Metanephros (tissue), 2 donors: ENCODE measurements at places on chromosomes 7 and 10. TPM values are rescaled to one million over a fixed set of nuclear protein-coding genes. Genes with fewer than 3 reads are reported as not detected.

CCM2 gene
- total RNA-seq: 29.3 TPM

SEMA3D gene
- 26.0 TPM for total RNA-seq

ANKRD61 gene
- total RNA-seq: not detected

EBF3 gene
- total RNA-seq: 12.2 TPM

SLC16A9 gene
- 15.4 TPM for total RNA-seq

AIFM2 gene
- 3.8 TPM for total RNA-seq

ADRA2A gene
- 7.1 TPM for total RNA-seq

GRID2IP gene
- total RNA-seq: 1.5 TPM

OR6B1 gene
- total RNA-seq: not detected

PRR15 gene
- 10.8 TPM for total RNA-seq

ZCWPW1 gene
- total RNA-seq: 2.0 TPM

RPEL1 gene
- not detected for total RNA-seq

ITIH2 gene
- total RNA-seq: 0.58 TPM

ATRNL1 gene
- total RNA-seq: 207 TPM

DNMBP gene
- 31.2 TPM for total RNA-seq

BZW2 gene
- total RNA-seq: 71.6 TPM

ADIRF gene
- 46.2 TPM for total RNA-seq

AKR1D1 gene
- 0.06 TPM for total RNA-seq
